Activated effector memory CD4-positive, alpha-beta T cell treated with Interleukin-2 at 50 U/mL for 16 hours (primary cell): ENCODE measurements at places on chromosomes 11 and 22.

DNA sequence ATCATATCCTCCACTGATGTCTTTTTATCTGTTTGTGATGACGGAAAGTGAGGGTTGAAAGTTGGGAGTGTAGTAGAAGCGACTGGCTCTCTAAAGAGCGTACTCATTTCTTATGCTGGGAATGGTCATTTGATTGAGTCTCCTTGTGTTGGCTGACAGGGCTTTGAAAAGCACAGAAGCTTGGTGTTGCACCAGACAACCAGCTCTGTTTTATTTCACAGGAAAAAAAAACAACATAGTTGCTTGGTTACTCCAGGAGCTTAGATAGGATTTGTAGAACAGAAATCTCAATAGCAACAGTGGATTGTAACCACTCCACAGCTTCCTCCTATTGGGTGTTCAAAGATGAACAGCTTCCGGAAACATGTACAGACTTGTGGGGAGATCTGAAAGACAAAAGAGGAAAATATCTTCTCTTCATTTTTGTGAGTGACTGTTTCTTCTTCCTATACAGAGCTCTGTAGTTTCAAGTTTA, 2.7 kb downstream of the RBM14 start:
- DNase-seq = no peak

DNA sequence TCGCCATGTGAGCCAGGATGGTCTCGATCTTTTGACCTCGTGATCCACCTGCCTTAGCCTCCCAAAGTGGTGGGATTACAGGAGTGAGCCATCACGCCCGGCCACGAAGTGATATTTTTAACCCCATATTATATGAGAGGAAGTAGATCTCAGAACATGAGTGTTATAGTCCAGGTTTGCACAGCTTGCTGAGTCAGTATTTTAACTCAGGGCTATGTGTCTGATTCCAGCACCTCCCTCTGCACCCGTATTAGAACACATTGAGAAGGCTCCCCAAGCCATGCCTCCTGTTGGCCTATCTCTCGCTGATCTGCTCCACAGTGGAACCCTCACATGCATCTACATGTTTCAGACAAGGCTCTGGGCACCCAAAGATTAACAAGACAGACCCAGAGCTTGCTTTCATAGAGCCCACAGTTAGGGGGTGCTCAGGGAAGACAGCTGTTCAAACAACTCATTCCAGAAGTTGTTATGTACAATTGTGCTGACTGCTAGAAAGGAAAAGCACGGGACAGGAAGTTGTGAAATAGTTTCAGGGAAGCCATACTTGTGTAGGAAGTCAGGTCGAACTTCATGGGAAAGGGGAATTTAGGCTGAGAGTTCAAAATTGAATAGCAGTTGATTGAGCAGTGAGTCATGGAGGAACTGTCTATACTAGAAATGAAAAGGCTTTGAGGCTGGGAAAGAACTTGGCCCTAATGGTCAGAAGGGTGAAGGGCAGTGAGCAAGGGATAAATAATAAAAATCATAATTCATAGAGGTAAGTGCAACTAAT, 49.3 kb upstream of the CLPB start:
- no peak for DNase-seq

- no peak for DNase-seq
These were observed 1.1 kb downstream of the CHRM1 start for GRCh38 chr11:62919898-62920640.

DNA sequence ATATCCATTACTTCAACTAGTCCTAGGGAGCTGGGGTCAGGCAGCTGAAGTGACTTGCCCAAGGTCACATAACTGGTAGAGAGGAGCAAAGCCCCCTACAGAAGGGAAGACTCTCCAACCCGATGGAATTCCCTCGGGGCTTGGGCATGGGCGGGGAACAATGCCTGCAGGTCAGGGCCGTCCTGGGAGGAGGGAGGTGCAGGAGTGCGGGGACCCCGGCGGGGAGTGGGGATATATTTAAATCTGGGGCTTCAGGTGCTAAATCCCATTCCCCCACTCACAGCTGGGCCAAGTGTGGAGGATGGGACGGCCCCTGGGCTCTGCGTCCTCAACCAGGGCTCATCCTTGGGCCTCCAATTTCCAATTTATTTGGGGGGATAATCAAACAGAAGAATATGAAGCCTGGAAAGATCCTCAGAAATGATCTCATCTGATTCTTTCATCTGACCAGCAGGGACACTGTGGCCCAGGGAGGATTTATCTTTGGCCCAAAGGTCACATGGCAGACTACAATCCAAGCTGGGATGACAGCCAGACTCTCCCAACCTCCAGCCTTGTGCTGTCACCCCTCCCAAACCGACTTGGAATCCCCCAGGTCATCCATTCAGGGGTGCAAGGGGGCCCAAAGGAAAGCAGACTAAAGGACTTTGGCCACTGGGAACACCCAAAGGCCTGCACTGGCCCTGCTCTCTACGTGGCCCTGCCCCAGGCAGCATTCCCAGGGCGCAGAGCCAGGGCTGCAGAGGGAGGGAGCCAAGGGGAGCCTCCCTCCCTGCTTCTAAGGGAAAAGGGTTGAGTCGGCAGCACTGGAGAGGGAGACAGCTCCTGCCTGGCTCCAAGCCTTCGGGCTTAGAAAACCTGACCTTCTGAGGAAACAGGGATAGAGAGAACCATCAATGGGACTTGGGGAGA, 8.7 kb upstream of the C1QTNF6 start:
- no peak for DNase-seq

DNA sequence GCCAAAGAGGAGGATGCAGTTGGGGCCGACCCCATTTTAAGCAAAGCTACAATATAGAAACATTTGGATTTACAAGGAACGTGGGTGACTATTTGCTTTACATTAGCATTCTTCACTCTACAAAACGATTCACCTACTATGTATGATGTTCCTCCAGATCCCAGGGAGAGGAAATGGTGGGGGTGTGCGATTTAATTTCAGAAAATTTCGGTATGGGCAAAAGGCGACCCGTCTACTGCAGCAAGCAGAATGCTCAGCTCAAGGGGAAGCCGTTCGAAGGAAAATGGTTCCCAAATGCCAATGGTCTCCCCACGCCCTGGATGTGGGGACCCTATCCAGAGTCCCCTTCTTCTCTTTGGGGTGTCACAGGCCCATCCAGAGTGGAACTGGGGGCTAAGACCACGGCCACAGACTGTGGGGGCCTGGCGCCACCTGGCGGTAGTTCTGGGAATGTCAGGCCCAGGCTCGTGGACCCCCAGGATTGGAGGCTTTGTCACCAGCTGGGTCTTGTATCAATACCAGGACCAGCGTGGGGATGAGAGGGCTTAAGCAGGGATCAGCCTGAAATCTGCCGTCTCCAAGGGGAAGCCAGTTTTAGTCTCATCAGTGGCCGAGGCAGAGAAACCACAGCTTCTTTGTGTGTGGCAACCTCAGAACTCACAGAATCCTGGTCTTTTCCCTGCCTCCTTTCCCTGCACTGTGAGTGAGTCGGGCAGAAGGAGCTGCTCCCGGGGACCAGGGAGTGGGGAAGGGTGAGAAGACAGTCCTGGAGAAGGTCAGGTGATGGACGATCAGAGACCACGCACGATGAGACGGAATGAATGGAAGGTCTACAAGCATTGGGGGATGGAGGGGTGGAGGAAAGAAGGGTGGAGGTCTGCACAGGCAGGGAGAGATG, 8.4 kb downstream of the LRRC10B start:
- DNase-seq = peak; percentile 32

GRCh38 chr11:11230802-11231562, 122.1 kb downstream of the CSNK2A3 start:
- no peak for DNase-seq

DNA sequence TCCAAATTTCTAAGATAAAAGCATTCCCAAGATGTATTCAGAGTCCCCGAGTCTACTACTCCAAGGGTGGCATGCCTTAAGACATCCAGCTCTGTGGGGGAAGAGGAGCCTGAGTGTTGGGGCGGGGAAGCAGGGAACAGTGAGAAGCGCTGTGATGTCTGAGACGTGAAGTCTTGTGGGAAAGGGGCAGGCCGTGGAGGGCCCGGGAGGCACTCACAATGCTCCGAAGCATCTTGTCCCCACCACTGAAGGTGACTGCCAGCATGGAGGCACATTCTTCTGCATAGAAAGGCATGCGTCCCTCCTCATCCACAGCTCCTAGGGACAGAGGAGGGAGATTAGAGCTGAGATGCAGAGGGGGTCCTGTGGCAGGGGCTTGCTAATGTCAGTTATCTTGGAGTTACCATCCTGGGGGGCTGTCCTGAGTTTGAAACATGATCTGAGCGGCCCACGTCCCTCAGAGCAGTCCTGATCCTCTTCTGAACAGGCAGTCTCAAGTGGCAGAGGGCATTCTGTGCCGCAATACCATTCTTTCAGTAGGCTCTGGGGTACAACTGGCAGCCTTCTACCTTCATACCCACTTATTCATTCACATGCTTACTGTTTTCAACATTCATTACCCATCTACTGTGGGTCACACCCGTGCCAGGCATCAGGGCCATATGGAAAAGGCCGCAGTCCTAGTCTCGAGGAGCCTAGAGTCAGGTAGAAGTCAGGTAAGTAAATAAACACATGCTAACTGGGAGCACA, 8.7 kb downstream of the PCSK7 start:
- DNase-seq = no peak

DNA sequence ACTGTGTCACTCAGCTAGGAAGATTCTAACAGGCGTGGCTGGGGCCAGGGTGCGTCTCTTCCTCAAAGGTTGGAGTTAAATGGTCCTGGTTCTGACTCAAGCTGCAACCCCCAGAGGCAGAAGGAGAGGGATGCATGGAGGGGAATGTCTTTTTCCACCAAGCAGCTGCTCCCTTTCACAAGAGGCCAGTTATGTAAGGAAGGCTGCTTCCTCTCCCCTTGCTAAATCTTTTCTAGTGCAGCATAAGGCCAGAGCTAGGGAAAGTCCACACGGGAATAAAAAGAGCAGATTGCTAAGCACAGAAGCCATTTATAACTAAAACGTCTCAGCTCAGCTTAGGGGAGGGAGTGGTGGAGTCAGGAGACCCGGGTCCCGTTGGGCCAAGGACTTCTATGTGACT, 10.0 kb downstream of the PVALB start:
- no peak for DNase-seq

GRCh38 chr11:2461253-2461955, 16.6 kb downstream of the KCNQ1 start:
- no peak for DNase-seq
